SK-MEL-5 (cell line): ENCODE measurements at places on chromosomes 5 and 9. TPM values are rescaled to one million over a fixed set of nuclear protein-coding genes. Genes with fewer than 3 reads are reported as not detected.
A peak's percentile ranks its signal among the peaks of the same experiment; 100 is the strongest.

The TAF11L5 gene
- not detected in 2 replicates for total RNA-seq

The GPR151 gene
- total RNA-seq = not detected in 2 replicates

The WNT8A gene
- not detected in 2 replicates for total RNA-seq

The ATOSB gene
- 18.3 and 22.1 TPM in 2 replicates for total RNA-seq

The GDA gene
- total RNA-seq = not detected in 2 replicates

The ZFP2 gene
- 0.18 TPM in 1 of 2 replicates, not detected in the other for total RNA-seq

The ROR2 gene
- total RNA-seq = 0.11 and 0.27 TPM in 2 replicates

The SPINK4 gene
- total RNA-seq = not detected in 2 replicates

The PCDHGA2 gene
- 1.7 and 2.0 TPM in 2 replicates for total RNA-seq

The LIX1 gene
- total RNA-seq = not detected in 2 replicates

The PCDHA10 gene
- total RNA-seq = 0.16 TPM in 1 of 2 replicates, not detected in the other

The SHISAL2B gene
- total RNA-seq = not detected in 2 replicates

The C5orf34 gene
- 13.9 and 14.5 TPM in 2 replicates for total RNA-seq

DNA sequence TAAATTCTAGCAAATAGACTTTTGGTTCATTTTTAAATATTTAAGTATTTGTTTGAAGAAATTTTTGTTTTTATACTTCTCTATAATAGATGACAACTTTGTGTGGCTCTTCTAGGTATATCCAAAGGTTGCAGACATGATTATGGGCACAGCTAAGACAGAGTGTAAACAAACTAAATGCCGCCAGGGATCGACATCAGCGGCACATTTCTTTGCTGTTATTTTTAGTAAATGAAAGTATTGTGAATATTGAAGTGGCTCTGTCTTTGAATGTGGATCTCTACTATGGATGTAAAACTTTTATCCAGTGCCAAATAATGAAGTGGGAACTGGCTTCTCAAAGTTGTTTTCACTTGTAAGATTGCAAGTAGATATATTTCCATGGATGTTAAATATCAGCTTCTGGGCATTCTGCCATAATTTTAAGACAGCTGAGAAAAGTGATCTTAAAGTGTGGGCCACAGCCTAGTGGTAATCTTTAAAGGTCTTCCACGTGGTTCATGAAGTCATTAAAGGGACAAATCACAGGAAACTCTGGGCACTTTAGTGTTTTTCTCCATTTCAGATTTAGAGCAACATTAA, 589.9 kb downstream of the ZNF608 start:
- peak; percentile 42 for DNase-seq

DNA sequence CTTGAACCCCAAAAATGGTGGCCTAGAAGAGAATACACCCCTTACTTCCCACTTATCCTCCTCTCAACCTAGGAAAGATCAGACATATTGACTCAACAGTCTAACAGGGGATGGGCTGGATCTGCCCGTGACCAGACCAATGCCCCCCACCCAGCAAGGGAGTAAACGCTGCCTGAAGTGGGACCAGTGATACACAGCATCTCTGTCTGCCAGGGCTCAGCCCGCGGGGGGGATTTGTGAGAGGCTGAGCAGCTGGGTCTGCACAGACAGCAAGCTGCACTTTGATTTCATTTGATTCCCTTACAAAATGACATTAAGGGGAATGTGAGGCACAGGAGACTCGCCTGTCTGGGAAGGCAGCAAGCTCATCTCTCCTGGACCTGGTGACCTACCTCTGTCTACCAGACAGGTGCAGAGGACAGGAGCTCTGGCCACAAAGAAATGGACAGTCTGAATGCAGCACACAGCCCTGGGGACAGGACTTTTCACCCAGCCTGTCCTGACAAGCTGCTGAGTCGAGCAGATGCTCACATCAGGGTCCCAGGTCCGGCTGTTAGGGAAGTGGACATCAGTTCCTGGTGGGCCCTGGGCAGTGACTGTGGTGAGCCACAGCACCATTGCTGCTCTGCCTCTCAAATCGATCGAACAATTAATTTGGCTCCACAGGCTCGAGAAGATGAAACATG, 79.9 kb downstream of the RGS3 start:
- no peak for DNase-seq

DNA sequence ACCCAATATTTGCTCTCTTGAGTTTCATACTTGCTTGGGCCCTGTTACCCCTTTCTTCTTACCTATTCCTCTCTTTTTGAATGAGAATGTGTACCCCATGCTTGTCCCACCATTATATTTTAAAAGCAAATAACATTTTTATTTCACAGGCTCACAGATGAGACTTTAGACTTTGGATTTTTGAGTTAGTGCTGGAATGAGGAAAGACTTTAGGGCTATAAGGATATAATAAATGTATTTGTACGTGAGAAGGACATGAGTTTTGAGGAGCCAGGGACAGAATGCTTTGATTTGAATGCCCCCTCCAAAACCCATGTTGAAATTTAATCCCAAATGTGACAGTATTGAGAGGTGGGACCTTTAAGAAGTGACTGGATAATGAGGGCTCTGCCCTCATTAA, 33.1 kb upstream of the TNPO1 start:
- no peak for DNase-seq

DNA sequence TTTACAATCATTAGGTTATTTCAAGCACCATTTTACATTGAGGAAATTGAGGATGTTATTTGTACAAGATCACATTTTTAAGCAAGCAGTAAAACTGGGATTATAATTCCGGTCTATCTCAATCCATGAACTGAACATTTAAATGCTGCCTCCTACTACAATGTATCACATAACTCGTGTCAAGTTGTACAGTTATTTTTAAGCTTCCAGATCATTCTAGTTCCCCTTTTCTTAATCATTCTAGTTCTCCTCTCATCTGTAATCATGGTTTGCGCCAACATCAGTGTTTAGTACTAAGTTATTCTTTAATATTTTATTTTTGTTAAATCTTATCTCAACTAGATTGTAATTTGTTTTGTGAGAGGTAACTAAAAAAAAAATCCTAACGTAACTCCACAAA, 2.4 kb upstream of the UHRF2 start:
- no peak for DNase-seq

DNA sequence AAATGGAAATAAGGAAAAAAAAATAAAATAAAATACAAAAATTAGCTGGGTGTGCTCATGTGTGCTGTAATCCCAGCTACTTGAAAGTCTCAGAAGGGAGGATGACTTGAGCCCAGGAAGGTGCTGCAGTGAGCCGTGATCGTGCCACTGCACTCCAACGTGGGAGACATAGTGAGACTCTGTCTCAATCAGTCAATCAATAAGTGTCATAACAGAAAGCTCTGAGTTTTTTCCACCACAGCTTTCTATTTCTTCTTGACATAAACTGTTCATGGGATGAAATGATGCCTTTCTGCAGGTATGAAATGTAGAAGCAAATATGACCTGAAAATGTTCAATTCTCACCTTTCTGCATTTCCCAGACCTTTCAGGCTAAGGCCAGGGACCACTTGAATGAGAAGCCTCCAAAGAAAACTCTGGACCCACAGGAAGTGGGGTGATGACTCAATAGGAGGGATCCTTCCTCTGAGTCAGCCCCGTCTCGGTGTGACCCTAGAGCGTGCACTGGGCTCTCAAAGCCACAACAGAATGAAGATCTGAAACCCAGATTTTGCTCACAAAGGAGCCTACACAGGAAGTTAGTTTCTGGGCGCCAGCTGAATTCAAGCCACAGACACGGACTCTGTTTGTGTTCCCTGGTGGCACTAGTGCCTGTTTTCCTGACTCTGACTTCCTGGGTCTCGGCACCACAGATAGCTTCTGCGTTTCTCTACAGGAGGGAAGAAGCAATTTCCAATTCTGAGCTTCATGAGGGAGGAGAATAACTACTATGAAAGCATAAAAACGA, 62.0 kb downstream of the ANKH start:
- DNase-seq = peak; percentile 81

DNA sequence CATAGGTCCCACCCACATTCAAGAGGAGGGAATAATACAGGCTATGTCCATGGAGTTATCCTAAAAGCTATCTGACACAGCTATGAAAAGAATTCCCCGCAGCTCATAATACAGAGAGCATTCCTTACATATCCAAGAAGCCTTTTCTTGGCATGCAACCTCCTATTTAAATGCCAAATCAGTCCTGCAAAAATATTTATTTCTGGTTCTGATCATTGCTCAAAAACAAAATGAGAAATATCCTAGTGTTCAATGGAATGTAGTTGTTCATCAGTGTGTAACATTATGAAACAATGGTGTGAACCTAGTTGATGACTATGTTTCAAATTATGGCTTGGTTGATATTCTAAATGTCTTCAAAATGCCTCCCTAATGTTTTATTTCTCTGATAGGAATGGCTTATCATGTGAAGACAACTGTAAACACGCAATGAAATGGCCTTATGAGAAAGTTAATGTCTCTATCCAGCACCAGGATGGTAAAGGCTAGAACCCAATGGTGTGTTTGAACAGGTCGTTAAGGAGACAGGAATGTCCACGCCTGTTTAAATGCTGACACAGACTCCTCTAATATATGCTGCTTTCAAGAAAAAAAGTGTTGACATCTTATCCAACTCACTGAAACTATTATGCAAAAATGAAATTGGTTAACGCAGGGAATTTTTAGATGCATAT, 126.7 kb upstream of the CDH6 start:
- no peak for DNase-seq

DNA sequence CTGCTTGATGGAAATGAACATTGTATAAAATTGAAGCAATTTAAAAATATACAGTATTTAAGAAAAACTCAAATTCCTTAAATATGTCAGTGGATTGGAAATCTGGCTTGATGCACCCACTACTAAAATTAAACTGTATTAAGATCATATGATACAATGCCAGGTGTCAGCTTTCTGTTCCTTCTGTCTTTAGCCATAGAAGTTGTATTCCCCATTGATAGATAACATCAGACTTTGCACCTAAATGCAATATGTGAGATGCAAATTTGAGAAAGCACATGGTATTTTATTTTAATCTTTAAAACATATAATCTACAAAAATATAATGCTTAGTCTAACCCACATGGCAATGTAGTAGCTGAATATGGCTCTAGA, 697.4 kb upstream of the WWC1 start:
- DNase-seq = no peak

DNA sequence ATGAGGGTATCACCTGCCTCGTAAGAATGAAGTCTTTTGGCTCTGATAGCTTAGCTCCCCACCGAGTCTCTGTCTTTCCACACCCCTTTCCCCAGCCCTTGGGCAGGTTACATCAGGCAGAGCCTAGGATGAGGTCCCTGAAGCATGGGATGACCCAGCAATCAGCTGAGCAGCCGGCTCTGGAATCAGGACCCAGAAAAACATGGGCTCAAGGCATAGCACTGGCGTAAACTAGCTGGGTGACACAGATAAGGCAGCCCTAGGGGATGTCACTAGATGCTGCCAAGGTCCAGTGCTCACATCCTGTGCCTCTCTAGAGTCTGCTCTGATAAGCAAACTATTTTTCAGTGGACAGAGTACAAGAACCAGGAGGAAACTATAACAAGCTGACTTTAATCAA, 26.6 kb downstream of the IDNK start:
- DNase-seq = no peak

DNA sequence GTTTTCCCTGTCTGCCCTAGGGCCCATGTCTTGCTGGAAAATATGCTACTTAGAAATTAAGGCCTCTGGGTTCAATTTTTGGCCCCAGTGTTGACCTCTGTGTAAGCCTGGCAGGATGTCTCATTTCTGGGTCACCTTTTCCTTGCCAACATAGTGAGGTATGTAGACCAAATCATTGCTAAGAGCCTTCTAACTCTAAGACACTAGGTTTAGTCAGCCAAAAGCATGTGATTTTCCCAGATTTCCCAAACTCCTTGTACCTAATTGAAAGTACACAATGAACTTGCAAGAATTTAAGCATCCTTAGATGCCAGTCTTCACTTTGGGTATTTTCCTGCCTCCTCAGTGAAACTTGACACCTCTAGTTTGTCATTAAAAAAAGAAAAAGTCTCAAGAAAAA, 77.0 kb downstream of the GALNT10 start:
- DNase-seq = no peak

DNA sequence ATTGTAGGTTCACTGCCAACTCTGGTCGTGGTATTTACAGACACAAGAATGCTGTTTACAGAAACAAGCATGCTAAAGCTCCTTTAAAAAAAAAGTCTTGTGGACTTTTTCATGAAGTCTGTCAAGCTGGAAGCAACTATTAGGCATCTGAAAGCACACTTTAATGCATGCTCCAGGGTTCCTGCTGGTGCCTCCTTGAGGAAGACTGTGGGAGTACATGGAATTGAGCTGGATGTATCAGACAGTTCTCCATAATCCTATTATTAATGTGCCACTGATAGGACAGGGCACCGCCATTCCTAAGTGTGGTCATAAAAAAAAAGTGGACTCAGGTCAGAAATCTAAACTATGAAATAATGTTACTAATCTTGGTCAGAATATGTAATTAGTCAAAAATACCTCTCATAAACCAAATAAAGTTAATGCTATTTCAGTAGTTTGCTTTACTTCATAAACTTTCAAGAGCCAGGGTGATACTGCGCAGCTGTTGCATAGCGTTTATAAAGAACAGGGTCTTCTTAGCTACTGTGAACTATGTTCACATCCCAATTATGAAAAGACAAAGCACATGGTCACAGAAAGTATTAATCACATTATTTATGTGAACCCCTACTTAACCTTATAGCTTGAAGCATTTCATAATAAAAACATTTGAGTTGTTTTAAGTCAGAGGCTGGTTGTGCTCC, 390.8 kb upstream of the PTGER4 start:
- DNase-seq = peak; percentile 38

GRCh38 chr5:103455796-103456195, 106.8 kb downstream of the NUDT12 start:
- DNase-seq = no peak

GRCh38 chr5:34719029-34719428, 62.9 kb downstream of the RAI14 start:
- DNase-seq = no peak

DNA sequence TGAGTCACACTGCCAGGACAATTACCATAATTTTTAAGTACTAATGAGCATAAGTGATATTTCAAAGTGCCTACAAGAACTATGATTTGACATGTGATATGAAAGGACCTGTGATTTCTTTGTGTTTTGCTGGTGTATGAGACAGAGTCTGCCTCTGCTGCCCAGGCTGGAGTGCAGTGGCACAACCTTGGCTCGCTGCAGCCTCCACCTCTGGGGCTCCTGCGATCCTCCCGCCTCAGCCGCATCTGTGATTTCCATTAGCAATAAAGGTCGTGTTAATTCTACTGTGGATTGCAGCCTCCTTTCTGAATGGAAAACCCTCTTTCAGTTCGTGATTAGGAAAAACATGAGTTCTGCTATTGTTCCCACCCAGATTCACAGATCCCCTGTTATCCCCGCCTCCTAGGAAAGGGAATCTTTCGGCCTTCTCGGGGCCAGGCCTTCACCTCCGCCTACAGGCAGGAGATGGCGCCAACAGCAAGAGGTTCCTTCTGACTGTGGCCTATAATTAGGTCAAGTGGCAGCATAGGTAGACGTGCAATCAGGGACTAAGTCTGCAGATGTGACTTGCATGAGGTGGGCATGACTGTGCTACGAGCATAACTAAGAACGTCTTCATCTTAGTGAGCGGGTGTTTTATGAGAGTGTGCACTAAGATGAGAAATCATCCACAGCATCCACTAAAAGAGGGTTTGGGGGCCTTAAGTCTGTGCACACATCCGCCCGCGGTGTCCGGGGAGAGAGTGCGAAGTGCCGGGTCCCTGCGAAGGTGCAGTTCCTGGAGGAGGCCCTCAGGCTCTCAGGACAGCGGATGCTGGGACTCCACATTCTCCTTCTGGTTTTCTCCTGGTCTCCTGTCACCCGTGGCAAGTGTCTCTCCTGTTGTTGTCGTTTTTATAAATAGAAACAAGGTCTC, 23.1 kb downstream of the TRIM7 start:
- peak; percentile 82 for DNase-seq
